Neuronal stem cell (in vitro differentiated cells): ENCODE measurements at places on chromosomes 1 and 21.

GRCh38 chr1:206658264-206658980, 23.1 kb downstream of the DYRK3 start:
- DNase-seq = no peak

DNA sequence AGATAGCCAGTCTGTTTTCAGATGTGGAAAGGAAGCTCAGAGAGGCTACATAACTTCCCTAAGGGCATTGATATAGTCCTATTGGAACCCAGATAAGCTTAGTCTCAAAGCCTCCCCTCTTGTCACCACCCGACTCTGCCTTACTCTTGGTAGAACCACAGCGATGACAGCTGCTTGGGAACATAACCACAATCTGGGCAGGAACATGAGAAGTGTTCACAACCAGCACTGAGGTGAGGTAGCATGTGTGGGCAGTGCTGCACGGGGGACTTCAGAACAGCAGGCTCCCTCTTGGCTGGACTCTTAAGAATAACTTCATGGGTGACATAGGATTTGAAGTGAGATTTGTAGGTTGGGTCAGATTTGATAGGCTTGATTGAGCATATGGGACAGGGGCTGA, 9.3 kb upstream of the S100A10 start:
- DNase-seq = no peak

- no peak for DNase-seq
Observed at GRCh38 chr1:70134148-70134547, 71.2 kb downstream of the LRRC40 start.

DNA sequence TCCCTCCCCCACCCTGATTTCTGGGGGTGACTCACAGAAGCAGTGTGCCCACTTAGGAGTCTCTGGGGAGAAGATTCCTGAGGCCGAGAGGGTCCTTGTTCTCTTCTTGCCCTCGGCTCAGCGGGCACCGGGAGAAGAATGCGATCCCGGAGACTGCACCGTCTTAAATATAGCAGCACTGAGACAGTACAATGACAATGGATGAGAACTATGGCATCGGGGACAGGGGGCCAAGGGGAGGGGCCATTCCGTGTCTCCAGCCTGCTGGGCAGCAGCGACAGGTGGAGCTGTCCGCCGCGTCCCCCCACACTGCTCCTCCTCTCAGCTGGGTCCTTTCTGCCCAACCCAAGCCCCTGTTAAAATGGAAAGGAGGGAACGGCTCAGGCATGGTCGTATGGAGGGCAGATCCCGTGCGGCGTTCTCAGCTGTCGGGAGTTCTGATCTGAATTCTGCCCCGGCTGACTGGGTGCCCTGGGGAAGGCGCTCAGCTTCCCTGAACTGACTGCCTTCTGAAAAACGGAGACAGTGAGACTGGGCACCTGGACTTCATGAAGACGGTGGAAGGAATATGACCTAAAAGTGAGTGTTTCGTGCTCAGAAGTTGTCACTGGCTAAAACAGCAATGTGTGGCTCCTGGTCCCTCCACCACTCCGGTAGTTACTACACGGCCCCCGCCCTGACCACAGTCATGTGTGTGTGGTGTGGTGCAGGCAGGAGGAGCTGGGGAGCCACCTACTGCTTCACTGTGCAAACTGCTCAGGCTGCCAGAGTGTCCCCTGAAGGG, at the start of gene MYOM3:
MYOM3 (minus strand) TSS at position 140 of the 784 bp plus-strand sequence. CDS start 3,499 bp downstream, outside the sequence.
- DNase-seq = no peak

- DNase-seq = no peak
Observed at GRCh38 chr1:115288591-115289198, 49.4 kb downstream of the NGF start.

- no peak for DNase-seq
Observed at GRCh38 chr1:97824624-97825023, 96.2 kb downstream of the DPYD start.
